ENCODE measurements at places on chromosomes 12 and 14.

GRCh38 chr12:9727813-9728212 is 5.1 kb downstream of the CLECL1 start:
- no peak for DNase-seq

GRCh38 chr12:110316861-110317260 is 35.8 kb downstream of the ATP2A2 start:
- DNase-seq: no peak

DNA sequence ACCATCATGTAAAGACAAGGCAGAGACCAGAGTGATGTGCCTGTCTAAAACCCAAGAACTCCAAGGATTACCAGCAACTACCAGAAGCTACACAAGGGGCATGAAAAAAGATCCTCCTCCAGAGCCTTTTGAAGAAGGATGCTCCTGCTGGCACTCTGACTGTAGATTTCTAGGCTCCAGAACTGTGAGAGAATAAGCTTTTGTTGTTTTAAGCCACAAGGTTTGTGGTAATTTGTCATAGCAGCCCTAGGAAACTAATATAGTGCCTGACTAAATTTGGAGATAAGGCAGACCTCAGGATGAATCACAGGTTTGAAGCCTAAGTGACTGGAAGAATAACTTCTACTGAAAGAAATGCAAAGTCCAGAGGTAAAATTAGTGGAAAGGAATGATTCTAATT is 132.9 kb downstream of the CEP83 start:
- DNase-seq: no peak

GRCh38 chr12:632102-632696 is 31.0 kb downstream of the NINJ2 start:
- no peak for DNase-seq

- DNase-seq: no peak
These were observed 125.5 kb upstream of the PRKD1 start for GRCh38 chr14:30053103-30053502.

DNA sequence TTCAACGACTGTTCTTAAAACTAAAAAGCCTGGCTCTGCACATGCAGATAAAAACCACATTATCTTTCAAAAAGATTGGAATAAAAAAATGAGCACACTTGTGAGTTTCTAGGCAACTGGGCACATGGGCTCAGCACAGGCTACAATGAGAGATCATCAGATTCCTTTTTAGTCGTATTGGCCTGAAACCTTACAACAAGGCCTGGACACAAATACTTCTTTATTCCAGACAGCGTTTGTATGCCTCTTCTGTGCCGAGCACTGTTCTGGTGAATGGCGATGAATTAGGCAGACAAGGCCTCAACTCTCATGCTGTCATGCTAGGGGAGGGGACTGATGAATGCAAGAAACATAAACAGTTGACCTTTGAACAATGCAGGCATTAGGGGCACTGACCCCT is 463.0 kb downstream of the AACS start:
- DNase-seq: no peak

- no peak for DNase-seq
These were observed 85.6 kb downstream of the MAP1LC3B2 start for GRCh38 chr12:116644806-116645205.

DNA sequence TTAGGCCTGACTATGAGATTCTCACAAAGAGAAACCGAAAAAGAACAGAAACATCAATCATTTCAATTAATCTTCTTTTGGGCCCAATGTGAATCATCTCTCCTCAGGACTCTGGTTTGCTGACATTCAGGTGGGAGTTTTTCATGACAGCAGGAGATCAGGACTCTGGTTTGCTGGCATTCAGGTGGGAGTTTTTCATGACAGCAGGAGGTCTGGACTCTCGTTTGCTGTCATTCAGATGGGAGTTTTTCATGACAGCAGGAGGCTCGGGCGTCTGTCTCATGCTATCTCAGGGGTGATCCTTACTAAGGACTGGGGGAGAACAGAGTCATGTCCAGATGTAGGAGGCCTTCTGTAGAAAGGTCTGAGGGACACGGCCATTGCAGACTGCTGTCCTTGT is 40.1 kb upstream of the PARP11 start:
- no peak for DNase-seq

DNA sequence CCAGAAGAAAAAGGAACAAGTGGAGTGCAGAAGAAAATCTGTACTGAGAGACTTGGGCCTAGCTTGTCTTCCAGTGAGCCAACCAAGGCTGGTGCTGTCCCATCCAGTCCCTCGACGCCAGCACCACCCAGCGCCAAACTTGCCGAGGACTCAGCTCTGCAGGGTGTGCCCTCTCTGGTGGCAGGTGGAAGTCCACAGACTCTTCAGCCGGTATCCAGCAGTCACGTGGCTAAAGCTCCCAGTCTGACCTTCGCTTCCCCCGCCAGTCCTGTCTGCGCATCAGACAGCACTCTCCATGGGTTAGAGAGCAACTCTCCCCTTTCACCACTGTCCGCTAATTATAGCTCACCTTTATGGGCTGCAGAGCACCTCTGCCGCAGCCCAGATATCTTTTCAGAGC is 15.6 kb downstream of the CIPC start:
- no peak for DNase-seq

GRCh38 chr12:77429426-77429825 is 364.1 kb upstream of the E2F7 start:
- DNase-seq: no peak

DNA sequence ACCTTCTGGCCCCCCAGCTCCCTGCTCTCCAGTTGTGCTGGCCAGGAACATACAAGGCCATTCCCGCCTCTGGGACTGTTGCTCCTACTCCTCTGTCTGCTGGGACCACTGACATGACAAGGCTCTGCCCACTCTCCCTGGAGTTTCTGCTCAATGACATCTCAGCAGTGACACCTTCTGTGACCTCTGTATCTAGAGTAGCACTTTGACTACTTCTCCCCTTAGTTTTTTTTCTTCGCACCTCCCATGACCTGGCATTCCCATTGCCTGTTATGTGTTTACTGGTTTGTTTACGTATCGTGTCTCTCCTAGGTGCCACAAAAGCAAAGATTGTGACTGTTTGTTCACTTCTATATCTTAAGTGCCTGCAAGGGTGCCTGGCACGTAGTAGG is 40.1 kb upstream of the TMEM263 start:
- DNase-seq: no peak

GRCh38 chr14:68199554-68200151 is 380.1 kb downstream of the RAD51B start:
- DNase-seq: no peak

DNA sequence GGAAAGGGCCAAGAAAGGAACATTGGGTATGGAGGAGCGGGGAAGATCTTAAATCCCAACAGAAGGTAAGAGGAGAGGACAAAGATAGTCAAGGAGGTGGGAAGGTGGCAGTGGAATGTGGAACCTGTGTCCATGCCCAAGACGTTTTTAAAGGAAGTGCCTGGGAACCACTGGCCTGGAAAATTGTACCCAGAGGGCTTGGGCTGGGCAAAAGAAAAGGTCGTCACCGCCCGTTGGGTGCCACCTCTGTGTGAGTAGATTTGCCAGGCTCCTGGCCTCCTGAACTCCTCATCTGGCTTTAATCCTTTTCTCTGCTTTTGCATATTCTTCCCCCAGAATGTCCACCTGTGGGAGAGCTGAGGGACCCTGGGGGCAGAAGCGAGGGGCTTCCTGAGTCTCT is 32.6 kb downstream of the JDP2 start:
- DNase-seq: no peak

GRCh38 chr12:42792265-42792664 is 202.7 kb upstream of the PRICKLE1 start:
- no peak for DNase-seq

- no peak for DNase-seq
These were observed 127.5 kb downstream of the TMX1 start for GRCh38 chr14:51367600-51367931.

DNA sequence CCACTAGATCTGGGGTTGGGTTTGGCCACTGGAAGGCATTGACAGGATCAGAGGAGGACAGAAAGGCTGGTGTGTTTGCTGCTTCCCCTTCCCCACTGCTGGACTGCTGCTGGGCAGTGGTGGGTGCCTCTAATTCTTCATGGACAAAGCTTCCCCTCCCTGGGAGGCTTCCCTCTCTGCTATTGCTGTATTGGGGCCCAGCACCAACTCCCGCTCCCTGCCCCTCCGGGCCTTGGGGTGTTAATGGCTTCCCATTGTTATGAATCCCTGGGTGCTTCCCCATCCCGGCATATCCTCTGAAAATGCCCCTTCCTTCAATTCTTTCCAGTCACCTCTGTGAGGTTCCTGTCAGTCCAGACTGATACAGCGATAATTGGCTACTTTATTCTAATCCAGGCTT is 310.2 kb downstream of the GLT1D1 start:
- DNase-seq: no peak

DNA sequence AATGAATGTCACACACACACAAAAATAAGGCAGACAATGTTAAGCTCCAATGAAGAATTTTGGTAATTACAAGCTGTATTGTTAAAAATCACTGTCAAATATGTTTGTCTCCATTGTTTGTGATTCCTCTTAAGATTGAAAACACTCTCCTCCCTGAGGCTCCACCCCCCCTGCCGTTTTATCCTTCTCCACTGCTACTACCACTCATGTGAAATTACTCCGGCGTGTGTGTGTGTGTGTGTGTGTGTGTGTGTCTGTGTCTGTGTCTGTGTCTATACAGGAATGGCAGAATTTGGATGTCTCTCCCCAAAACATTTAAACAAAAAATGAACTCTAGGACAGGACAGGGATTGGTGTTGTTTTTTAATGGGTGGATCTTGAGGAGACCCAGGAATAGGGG is 365.1 kb upstream of the DIO2 start:
- no peak for DNase-seq

DNA sequence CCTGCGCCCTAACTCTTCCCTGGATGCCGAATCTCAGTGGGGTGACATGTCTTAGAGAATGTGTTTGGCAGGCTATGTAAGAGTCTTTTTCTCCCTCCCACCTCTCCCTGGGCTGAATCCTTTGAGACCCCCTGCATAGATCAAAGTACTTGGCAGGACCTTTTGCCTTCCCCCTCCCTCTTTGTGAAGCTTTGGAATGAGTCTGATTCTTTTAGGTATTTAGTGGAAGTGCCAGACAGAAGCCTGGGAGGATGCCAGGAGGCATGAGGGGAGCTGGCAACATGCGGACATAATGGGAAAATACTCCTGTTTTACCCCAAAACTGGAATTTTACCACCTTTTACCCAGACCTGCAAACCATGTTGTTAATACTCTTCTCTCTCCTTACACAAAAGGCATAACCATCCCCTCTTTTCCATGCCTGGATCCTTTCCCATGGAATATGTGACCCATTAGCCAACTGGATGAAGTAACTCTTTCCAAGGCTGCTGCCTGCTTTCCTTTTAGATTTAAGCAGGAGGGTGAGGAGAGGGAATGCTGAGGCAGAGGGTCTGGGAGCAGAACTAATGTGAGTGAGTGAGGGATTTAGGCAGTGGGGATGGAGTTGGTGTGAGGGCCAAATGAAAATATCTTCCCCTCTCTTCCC is 41.7 kb downstream of the TTLL5 start:
- DNase-seq: no peak

- DNase-seq: no peak
These were observed 4.7 kb upstream of the FAM234B start for GRCh38 chr12:13039328-13039956.

DNA sequence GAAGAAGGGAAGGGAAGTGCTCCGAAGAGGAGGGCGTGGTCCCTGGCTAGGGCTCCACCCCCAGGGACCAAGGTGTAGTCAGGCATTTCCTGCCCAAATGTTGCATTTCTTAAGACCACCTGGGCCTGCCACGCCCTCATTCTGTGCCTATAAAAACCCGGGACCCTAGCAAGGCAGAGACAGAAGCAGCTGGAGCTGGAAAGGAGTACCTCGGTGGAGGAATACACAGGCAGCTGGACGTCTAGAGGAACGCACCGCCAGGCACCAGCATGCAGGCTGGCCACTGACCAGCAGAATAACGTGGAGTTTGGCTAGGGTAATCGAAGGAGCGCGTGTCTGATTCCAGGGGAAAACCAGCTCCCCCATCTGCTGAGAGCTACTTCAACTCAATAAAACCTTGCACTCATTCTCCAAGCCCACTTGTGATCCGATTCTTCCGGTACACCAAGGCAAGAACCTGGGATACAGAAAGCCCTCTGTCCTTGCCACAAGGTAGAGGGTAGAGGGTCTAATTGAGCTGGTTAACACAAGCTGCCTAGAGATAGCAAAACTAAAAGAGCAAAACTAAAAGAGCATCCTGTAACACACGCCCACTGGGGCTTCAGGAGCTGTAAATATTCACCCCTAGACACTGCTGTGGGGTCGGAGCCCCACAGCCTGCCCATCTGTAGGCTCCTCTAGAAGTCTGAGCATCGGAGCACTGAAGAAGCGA is 21.0 kb downstream of the CFL2 start:
- DNase-seq: no peak

DNA sequence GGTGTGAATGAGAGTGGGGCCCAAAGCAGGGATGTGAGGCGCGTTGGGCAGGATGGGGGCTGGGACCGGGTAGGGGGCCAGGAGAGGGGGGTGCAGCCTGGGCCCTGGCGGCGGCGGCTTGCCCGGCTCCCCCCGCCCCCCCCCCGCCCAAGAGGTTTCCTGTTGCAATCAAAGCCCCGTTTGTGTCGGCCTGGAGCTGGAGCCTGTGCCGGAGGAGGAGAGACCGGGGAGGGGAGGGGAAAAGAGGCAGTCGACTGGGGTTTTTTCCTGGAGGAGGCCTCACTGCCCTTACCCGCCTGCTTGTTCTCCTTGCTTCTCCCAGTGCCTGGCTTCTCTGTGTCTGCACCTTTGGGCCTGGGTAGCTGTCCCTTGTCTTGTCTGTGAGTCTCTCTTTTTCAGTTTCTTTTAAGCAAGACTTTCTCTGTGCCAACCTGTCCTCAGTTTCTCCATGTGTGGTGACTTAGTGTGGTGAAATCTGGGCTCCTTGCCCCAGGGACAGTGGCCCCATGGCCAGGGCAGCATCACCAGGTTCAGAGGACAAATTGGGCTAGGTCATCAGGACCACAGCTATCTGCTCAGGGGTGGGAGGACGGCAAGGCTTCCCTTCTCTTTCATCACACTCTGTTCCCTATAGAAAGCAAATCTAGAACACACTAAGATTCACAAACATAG is 8.5 kb downstream of the RARG start:
- DNase-seq: no peak

GRCh38 chr12:127749416-127749815 is 517.6 kb upstream of the TMEM132C start:
- no peak for DNase-seq

DNA sequence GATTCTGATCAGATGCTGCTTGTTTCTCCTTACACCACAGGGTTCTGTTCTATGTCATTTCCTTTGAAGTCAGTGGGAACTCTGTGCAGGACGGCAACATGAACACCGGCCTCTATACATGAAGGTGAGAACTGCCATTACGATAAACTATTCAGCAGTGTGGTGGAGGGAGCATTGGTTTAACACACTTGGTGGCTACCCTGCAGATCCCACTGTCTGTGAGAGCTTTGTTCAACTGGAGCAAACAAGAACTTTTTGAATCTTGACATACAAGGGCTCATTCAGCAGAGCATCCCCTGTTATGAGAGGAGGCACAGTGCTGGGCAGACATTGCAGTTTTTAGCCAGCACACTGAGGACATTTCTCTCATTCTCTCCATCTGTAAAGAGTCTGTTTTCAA is 10.7 kb upstream of the FRS2 start:
- no peak for DNase-seq

GRCh38 chr12:1206118-1206734 is 215.2 kb downstream of the ERC1 start:
- no peak for DNase-seq

- peak; percentile 67 for DNase-seq
These were observed 179.0 kb upstream of the RGS6 start for GRCh38 chr14:71753126-71753830.

- no peak for DNase-seq
These were observed 1226.8 kb downstream of the SLC16A7 start for GRCh38 chr12:60822580-60822979.

Measured in stimulated activated CD4-positive, alpha-beta T cell treated with anti-CD3 and anti-CD28 coated beads, Interleukin-4, amount 100 ng/mL, for 48 hours (primary cell).